NCI-H1694 treated with DMSO at 0.1 percent for 48 hours (cell line): ENCODE measurements at places on chromosomes 16 and 17.

DNA sequence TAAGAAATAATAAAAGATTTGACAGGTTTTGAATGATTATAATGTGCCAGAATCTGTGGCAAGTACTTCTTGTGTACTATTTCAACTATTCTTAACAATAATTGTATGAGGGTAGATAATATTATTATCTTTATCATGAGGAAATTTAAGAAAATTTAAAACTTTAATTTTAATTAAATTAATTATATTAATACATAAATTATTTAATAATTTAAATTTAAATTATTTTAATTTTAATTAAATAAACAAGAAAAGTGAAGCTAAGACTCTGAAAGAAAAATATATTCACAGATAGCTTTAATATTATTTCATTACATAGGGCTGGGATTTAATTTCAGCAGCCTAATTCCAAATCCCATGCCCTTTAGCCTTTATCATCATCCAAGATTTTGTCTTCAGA is 31.4 kb upstream of the NETO2 start:
- DNase-seq: no peak

DNA sequence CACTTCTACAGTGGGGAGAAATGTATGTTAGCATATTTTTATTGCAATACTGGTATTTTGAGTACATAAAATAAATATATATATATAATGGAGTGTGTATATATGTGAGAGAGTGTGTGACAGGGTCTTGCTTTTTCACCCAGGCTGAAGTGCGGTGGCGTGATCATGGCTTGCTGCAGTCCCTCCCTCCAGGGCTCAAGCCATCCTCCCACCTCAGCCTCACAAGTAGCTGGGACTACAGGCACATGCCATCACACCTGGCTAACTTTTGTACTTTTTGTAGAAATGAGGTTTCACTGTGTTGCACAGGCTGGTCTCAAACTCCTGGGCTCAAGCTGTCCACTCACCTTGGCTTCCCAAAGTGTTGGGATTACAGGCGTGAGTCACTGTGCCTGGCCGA is 4.1 kb downstream of the CYLD start:
- DNase-seq: no peak

DNA sequence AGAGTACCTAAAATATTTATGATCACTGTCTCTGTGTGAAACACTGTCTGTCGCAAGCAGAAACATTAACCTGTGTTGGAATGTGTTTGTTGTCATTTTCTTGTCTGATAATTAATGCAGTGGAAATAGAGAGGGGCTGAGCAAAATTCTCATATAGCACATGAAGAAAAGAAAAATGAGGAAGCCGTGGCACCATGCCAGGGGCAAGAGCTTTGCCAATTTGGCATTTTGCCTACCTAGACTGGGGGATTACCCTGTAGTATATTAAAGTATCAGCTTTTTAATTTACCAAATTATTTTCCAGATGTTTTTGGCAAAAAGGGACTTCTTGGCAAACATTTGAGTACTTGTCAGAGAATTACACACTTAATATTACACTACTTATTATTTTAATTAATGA is 1326.6 kb upstream of the GOT2 start:
- DNase-seq: no peak

DNA sequence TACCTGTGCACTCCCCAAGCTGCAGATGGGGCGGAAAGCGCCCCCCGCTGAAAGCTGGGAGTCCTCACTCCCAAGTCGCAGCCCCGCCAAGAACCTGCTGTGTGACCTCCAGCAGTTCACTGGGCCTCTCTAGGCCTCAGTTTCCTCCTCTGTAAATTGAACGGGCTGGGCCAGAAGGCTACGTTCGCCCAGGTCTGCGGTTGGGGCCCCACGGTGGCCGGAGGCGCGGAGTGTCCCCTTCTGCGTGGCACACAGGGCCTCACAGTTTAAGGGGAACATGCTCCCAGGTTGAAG is 628 bp downstream of the GALK1 start:
- no peak for DNase-seq

DNA sequence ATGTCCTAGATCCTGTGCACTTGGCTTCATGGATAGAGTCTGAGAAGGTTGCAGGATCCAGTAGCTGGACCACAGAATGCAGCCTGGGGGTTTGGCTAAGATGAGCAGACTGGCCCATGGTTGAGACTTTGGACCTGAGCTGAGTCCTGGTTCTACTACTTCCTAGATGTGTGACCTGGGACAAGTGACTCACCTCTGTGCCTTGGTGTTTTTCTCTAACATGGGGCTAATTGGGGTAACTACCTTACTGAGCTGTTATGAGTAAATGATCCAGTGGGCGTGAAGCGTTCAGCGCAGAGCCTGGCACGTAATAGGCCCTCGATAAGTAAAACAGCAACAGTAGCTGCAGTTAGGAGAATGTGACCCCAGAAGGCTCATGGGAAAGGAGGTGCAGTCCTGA is 38.8 kb downstream of the SNX20 start:
- DNase-seq: no peak

DNA sequence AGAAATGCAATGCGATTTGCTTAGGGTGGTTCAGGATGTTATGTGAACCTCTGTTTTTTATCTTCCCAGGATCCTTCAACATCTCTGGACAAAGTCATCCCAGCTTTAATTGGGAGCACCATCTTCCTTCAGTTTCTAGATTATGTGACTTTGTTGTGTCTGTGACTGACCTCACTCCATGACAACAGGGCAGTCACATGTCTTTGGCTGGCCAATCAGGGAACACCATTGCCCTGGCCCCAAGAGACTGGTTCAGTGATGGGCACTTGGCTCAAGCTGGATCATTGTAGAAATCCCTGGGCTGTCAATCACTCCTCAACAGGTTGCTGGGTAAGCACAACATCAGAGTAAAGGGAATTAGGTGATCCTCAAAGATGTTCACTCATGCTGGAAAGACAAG is 499.7 kb downstream of the XYLT1 start:
- no peak for DNase-seq
